NCI-H1092 (cell line): ENCODE measurements at places on chromosomes 16 and 17.

DNA sequence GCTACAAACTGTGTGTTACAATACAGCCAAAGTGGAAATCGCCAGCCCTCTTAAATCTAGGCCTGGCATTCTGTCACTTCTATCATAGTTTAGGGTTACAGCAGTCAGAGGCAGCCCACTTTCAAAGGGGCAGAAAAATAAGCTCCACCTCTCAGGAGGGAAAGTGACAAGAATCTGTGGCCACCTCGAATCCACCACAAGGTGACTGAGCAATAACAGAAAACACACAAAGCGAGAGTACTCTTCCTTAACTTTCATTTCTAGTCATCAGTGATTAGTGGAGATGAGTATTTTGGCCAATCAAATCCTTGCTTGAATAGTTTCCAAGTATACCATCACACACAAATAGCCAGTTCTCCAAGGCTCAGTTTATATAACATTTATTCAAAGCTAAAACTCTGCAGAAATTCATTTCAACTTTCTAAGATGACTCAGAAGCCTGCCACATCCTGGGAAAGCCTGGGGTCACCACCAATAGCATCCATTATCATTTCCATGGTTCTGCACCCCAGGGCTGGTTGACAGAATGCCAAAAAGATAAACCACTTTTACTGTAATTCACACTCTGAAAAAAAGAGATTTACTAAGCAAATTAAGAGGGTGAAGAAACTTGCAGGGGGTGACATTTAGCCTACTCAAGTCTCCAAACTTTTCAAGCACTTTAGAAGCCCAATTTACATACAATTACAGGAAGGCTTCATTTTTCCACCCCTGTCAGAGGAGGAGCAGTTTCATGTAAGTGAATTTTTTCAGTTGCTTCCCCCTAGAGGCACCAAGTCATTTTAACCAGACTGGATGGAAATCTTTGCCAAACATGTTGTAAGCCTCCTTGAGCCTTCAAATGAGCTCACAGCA lies 66.8 kb downstream of the SALL1 start:
- no peak for DNase-seq

GRCh38 chr17:36152639-36153120 lies 23.8 kb downstream of the TBC1D3B start:
- no peak for DNase-seq

DNA sequence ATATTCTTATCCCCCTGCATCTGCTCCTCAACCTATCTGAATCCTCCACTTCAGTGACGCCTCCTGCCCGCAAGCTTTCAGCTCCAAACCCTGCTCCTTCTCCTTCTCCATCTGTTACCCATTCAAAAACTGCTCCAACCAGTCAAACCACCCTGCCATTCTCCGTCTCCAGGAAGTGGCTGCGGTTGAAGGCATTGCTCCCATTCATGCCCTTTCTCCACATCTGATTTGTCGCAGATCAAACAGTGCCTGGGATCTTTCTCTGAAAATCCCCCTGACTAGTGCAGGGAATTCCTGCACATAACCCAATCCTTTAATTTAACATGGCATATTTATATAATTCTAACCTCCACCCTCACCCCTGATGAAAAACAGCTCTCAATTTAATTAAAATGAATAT lies 56.3 kb downstream of the SLFN5 start:
- DNase-seq, result no peak

DNA sequence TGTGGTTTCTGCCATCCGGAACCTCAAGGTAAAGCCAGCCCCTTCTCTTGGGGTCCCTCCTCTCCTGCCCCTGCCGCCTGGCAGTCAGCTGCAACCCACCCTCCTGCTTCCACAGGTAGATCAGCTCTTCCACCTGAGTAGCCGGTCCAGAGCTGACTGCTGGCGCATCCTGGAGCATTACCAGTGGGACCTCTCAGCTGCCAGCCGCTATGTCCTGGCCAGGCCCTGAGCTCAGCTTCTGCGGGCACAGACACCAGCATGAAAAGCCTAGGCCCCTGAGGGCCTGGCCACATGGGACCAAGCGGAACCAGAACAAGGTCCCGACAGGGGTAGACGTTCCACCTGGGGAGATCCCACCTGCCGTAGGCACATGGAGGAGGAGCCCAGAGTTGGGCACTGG lies 5.5 kb downstream of the PLSCR3 start:
- no peak for DNase-seq

GRCh38 chr17:31580706-31581490 lies 189.4 kb downstream of the RAB11FIP4 start:
- peak; percentile 56 for DNase-seq

- no peak for DNase-seq
Measured at GRCh38 chr16:3468501-3468900, 25.0 kb downstream of the NAA60 start.

GRCh38 chr17:43069368-43069898 lies 44.4 kb downstream of the RND2 start:
- DNase-seq, result no peak
